ENCODE measurements at places on chromosomes 11 and 22.

GRCh38 chr22:42814215-42814614 is 42.9 kb downstream of the ARFGAP3 start:
- DNase-seq = no peak

- no peak for DNase-seq
Measured at GRCh38 chr11:21403069-21403468, 733.7 kb downstream of the NELL1 start.

GRCh38 chr22:49325531-49326395 is 501.9 kb downstream of the BRD1 start:
- DNase-seq = no peak

GRCh38 chr11:71491531-71491930 is 35.5 kb upstream of the KRTAP5-7 start:
- no peak for DNase-seq

- DNase-seq = no peak
Measured at GRCh38 chr22:49983148-49984042, 22.8 kb downstream of the PIM3 start.

DNA sequence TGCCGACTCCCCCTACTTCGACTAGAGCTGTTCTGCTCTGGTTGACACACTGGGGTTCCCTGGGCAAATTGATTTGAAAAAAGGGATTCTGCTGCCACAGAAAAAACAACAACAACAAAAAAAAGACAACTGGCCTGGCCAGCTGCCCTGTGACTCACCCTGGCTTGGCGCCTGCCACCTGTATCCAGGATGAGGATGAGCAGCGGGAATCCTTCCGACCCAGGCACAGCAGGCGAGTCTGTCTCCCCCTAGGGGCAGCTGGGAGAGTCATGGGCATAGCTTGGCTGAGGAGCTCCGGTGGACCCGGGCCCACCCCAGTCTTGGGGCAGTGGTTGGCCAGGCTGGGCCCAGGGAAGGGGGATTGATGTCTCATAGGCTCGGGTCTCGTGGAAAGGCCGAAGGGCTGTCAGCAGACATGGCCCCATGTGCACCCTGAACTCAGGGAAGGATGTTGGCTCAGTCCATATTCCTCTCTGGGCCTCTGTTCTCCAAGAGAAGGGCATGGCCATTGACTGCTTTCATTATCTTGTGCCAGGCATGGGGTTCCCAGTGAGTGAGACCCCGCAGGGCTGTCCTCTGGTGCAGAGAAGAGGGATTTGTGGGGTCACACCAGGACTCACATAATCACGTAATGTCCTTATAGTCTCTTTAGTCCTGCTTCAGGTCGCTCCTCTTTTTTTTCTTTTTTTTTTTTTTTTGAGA is 10.4 kb upstream of the SUN2 start:
- peak; percentile 33 for DNase-seq

All from NAMALWA (cell line).